ENCODE measurements at places on chromosomes 11 and 22. TPM values are rescaled to one million over a fixed set of nuclear protein-coding genes. Genes with fewer than 3 reads are reported as not detected.

DNA sequence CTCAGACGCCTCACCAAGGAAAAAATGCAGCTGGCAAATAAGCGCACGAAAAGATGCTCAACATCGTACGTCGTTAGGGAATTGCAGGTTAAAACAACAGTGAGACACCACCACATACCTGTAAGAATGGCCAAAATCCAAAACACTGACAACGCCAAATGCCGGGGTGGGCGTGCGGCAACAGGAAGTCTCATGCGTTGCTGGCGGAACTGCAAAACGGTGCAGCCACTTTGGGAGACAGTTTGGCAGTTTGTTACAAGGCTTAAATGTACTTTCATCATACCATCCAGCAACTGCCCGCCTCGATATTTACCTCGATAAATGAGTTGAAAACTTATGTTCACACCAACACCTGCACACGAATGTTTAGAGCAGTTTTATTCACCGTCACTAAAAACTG, 7.5 kb upstream of the CTSD start:
- no peak for DNase-seq

GRCh38 chr11:134815404-134815803, 403.4 kb upstream of the B3GAT1 start:
- DNase-seq: no peak

- DNase-seq: no peak
Measured at GRCh38 chr11:78641541-78641940, 66.9 kb upstream of the NARS2 start.

Gene ZP1
- not detected for total RNA-seq

DNA sequence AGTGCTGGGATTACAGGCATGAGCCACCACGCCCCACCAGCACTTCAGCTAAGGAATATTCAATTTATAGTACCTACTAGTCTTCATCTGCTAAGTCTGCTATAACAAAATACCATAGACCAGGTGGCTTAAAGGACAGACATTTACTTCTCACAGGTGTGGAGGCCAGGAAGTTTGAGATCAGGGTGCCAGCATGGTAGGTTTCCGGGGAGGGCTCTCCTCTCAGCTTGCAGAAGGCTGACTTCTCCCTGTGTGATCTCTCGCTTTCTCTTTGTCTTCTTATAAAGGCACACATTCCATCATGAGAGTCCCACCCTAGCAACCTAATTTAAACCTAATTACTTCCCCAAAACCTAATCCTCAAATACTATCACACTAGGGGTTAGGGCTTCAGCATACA, 433.0 kb downstream of the INSC start:
- no peak for DNase-seq

- no peak for DNase-seq
Measured at GRCh38 chr11:15347969-15348734, 233.4 kb downstream of the INSC start.

- DNase-seq: peak; percentile 22
Measured at GRCh38 chr11:125496529-125496857, 428 bp upstream of the FEZ1 start.

- peak; percentile 87 for DNase-seq
Measured at GRCh38 chr11:126355324-126355925, at the start of gene ST3GAL4. TSS of gene ST3GAL4 (plus strand) at chr11:126355686. CDS start at chr11:126406156, 50,470 bp downstream.

DNA sequence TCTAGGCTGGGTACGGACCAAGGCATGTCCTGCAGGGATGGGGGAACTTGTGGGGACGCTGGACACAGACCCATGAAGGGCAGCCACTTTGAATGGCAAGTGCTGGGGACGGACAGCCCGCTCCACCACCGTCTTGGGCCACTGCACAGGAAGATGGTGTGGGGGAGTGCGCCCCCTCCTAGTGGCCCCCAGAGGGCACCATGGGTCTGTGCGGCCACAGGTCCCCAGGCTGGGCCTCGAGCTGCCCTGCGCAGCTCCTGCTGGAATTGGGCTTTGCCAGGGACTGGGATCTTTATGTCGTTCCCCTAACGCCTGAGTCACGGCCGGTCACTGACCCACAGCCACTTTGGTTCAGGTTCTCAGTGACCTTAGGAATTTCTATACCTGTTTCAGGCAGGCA, 44.4 kb downstream of the NAT10 start:
- DNase-seq: no peak

Gene MS4A3
- not detected for total RNA-seq

DNA sequence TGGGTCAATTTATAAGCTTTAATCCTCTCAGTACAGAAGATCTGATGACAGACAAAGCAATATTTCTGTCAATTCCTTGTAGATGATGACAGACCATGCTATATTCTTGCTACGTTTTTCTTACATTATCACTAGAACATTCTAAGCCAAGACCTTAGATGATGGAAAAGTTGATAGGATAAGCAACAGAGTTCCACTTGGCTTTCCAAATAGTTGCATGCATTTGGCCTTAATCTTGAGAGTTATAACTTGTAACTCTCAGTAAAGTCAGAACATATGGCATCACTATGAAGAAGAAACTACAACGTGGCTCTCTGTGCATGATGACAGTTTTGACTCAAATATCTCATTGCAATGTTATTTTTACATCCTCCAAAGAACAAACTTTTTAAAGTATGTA, 544.3 kb upstream of the LRRC4C start:
- no peak for DNase-seq

- no peak for DNase-seq
Measured at GRCh38 chr11:66361502-66361941, 10.0 kb downstream of the SLC29A2 start.

- DNase-seq: no peak
Measured at GRCh38 chr11:120538707-120539106, 27.2 kb downstream of the GRIK4 start.

- DNase-seq: peak; percentile 95
Measured at GRCh38 chr11:75554258-75555022, 7.6 kb upstream of the SERPINH1 start.

DNA sequence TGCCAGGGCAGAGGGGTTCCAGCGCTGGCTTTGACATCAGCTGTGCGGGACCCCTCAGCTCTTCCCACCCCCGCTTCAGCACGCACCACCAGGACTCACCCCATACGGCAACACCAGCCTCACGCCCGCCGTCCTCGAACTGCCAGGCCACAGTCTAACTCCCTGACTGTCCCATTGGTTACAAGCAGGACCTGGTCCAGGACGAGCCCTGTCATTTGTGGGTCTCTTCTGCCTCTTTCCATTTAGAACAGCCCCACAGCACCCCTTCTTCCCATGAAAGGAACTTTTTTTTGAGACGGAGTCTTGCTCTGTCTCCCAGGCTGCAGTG, 81.7 kb downstream of the PHF21B start:
- DNase-seq: no peak

- DNase-seq: peak; percentile 58
Measured at GRCh38 chr11:77127235-77127911, 673 bp upstream of the MYO7A start.

Gene MRGPRX3
- total RNA-seq: not detected

DNA sequence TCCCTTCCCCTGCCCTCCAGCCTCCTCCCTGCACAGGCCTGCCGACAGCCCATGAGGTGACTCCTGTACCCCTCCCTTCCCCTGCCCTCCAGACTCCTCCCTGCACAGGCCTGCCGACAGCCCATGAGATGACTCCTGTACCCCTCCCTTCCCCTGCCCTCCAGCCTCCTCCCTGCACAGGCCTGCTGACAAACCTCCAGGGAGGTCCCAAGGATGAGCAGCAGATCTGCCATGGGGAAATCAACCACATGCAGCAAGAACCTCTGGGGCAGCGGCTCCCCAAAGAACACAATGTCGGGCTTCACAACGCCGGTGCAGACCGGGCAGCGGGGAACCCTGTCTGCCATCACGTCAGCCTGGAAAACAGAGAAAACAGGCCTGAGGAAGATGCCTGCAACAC, 12.3 kb downstream of the SIRT3 start:
- no peak for DNase-seq

Gene P2RY2
- 12.0 TPM for total RNA-seq

GRCh38 chr11:28760676-28761390, 652.6 kb downstream of the METTL15 start:
- no peak for DNase-seq

DNA sequence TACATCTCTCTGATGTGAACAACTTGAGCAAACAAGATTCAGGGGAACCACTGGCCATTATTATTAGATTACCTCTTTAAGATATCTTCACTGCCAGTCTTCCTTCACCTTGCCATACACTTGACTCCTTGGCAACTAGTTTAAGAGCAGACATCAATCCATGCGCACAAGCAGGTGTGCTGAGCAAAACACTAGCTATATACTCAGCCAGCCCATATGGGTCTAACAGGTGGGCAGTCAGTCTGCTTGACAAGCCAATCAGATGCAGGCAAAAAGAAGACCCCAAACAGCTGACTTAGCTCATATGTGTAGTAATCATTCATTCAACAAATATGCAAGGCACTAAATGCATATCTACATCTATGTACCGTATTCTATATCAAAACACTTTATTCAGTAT, 101.2 kb downstream of the SIK3 start:
- DNase-seq: no peak

- no peak for DNase-seq
Measured at GRCh38 chr11:111439901-111440300, 60.8 kb upstream of the POU2AF1 start.

GRCh38 chr22:45294030-45294429, 9.3 kb downstream of the UPK3A start:
- no peak for DNase-seq

- no peak for DNase-seq
Measured at GRCh38 chr22:46148816-46149511, 1.4 kb upstream of the PPARA start.
